ENCODE measurements at places on chromosomes 4 and X.

DNA sequence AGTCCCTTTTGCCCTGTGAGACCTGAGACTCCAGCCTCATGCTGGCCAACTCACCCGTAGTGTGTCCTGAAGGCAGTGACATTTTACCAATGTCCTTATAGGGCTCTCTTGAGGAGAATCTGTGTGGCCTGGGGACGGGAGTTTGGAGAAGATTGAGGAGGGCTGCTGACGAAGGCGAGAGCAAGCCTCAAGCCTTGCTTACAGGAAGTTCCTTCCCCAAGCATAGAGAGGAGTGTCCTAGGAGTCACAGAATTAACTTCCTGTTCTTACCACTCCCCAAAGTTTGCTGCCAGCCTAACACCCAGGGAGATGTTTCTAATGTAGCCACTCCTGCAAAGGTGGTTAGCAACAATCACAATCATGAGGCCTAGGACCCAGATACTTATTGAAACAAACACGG, at the start of gene NXF3:
Gene NXF3 (minus strand): TSS at position 202 of the 400 bp plus-strand sequence. CDS start 120 bp downstream, at position 82.
- no peak for DNase-seq

DNA sequence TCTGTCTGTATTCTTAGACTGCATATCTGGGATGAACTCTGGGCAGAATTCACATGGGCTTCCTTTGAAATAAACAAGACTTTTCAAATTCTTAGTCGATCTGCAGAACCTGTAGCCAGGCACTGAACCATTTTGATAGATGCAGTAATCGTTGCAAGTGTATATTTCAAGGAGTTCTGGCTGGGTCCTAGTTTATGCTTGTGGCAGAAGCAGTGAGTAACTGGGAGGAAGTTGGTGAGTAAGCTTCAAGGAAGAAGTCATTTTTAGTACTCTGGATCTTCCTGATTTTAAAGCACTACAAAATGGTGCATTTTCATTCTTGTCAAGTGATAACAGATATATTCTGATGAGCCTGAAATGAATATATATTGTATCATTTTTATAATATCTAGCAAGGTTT, 9.5 kb downstream of the HPRT1 start:
- peak; percentile 30 for DNase-seq

DNA sequence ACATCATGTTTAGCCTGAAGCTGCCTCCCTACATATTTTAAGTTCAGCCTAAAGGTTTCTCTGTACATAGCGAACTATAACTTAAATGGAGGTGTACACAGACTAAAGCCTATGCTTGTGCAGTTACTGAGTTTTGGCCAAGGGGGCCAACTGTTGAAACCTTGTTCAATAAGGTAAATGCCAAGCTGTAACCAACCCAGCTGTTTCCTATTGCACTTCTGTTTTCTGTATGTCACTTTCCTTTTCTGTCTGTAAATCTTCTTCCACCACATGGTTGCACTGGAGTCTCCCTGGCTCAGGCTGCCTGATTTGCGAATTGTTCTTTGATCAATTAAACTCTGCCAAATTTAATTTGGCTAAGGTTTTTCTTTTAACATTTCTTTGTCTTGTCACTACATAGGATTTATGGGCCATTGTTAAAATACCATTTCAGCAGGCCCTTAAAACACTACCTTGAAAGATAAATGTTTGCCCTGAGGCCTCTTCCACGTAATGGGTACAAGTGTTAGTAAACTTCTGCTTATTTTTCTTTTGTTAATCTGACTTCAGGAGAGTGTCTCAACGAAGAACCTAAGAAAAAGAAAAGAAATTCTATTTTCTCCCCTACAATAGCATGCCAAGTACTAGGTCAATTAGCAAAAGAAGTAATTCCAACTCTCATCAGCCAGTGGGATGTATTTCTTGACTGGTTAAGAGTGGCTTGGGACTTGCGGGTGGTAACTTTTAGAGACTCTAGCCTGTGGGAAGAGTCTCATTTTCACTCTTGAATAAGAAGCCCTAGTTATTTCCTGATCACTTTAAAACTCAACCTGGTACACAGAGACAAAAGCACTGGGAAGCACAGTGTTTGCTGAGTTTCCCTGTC, 45.7 kb upstream of the PRSS12 start:
- no peak for DNase-seq

- peak; percentile 32 for DNase-seq
Measured at GRCh38 chr4:109315818-109316217, 13.4 kb upstream of the COL25A1 start.

DNA sequence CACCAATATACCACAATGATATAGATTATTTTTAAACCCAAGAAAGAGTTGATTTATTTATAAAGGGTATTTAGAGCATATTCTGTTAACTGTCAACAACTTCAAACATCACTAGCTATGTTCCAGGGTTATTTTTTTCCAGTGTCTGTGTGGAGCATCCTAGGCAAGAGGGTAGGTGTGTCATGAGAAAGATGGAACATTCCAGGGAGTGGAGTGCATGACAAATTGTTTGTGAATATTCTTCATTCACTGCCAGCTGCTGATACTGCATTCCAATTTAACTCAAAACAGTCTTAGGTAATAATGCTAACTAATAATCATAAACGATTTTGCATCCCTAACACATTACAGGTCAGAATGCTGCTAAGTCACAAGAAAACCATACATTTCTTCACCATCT, 148.7 kb upstream of the RASGEF1B start:
- no peak for DNase-seq

- no peak for DNase-seq
Measured at GRCh38 chr4:182384631-182385091, 141.5 kb downstream of the TENM3 start.

DNA sequence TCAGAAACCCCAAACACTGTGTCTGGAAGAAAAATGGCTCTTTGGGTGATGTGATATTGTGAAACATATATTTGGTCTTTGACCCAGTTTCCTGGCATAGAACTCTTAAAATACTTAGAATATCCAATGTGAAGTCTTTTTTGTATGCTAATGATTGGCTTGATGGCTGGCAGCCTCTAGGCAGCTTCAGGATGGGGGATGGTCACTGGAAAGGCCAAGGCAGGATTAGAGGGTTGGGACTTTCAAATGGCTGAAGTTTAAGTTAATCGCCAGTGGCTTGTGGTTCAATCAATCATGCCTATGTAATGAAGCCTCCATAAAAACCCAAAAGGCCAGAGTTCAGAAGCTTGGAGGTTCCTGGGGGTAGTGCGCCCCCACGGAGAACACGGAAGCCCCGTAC, 33.5 kb upstream of the ESX1 start:
- DNase-seq, result no peak

GRCh38 chr4:34157547-34157946, 2086.8 kb downstream of the ARAP2 start:
- DNase-seq, result peak; percentile 52

DNA sequence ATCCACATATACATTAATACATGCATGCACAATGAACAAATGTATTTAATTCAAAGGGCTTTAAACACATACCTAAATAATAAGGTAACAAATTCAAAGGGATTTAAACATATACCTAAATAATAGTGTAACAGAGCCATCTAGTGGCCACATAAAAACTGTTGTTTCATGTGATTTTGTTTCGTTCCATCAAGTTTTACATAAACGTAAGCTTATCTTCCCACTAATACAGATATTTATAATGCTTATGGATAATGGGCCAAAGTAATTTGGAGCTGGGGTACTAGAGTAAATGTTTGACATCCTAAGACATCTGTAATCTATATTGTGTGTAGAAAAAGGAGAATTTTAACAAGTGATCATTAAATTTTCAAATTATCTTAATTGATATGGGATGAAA, 82.3 kb downstream of the PRSS12 start:
- peak; percentile 42 for DNase-seq

Data from fibroblast of skin of back (primary cell).